ENCODE measurements at places on chromosomes 5 and 9.

- DNase-seq: no peak
Observed at GRCh38 chr9:137370865-137371520, 52.0 kb downstream of the EXD3 start.

DNA sequence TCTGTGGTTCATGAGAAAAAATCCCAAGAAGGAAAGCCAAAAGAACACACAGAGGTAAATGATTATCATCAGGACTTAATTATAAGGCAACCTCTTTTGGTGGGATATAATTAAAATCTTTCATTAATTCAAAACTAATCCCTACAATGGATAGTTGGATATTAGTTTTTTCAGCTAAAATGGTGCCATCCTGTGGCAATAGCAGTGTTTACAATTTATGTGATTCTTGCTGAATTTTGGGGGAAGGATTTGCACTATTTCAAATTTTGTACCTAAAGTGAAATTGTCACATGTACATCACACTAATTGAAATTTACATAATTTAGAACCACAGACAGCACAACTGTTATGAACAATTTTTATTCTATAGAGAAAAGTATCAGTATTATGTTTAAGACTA lies 67.0 kb downstream of the CAST start:
- DNase-seq: no peak

DNA sequence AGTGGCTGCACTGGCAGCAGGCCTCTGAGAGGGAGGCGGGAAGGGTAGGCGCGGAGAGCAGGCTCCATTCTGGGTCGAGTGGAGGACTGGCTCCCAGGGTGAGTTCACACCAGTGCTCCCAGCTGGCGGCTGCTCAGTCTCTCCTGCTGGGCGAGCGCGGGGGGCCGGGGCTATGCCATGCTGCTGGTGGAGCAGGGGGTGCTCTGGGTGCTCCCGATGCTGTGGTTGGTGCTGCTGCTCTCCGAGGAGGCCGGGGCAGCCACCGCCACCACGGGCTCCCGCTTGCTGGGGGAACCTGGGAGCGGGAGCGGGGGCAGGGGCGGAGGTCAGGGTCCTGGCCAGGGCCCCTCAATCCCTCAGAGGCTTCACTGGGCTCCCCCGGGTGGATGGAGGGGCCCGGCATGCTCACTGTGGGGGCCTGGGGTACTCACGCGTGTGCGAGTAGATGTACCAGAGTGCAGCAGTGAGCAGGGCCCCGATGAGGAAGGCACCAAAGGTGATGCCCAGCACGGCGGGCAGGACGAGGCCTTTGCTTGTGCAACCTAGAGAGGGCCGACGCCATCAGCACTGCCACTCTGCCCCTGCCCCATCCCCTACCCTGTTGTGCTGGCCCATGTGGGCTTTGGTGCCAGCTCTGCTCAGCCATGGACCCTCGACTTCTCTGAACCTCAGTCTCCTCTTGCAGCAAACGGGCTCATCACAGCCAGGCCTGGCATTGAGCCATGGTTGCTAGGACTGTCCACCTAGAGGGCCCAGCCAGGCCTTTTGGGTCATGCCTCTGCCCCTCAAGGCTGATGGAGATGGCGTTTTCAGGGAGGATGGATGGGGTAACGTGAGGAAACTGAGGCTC lies 13.1 kb downstream of the FPGS start:
- no peak for DNase-seq

GRCh38 chr5:71600783-71601182 lies 13.6 kb downstream of the MCCC2 start:
- DNase-seq: no peak

DNA sequence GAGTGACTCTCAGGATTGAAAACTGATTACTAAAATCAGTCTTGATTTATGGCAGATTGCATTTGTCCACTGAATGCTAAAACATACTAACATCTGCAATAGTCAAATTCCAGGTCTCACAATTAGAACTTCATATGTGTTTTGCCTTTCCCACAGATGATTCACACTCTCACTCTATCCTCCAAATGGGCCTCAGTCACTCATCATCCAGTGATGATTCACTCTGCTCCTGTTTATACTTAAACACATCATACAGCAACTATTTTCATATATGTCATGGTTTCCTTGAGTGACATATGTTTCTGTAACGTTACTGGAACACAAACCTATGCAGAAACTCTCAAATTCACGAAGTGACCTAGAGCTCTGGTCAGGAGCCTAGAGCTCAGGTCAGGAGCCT lies 512.9 kb downstream of the HINT1 start:
- DNase-seq: peak; percentile 80

Data from fibroblast of skin of left biceps (primary cell).